Stimulated activated CD4-positive, alpha-beta T cell treated with anti-CD3 and anti-CD28 coated beads, Interleukin-12 subunit alpha, Interleukin-12 subunit beta, amount 100 ng/mL, for 4 hours (primary cell): ENCODE measurements at places on chromosomes 1 and 21.

DNA sequence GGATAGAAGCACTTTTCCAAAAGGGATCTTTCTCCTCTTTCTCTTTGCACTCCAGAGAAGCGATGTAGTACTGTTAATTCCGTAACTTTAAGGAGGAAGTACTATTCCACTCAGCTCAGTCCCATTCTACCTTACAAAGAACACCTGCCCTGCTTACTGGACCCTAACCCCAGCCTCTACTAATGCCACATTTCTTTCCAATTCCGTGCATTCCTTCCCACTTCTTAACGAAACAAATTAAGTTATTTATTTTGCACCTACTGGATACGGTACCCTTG lies 511 bp downstream of the NDC1 start:
- no peak for DNase-seq

- no peak for DNase-seq
Measured at GRCh38 chr1:61623852-61624251, 101.1 kb downstream of the TM2D1 start.

GRCh38 chr1:184212649-184213314 lies 161.3 kb downstream of the TSEN15 start:
- no peak for DNase-seq

DNA sequence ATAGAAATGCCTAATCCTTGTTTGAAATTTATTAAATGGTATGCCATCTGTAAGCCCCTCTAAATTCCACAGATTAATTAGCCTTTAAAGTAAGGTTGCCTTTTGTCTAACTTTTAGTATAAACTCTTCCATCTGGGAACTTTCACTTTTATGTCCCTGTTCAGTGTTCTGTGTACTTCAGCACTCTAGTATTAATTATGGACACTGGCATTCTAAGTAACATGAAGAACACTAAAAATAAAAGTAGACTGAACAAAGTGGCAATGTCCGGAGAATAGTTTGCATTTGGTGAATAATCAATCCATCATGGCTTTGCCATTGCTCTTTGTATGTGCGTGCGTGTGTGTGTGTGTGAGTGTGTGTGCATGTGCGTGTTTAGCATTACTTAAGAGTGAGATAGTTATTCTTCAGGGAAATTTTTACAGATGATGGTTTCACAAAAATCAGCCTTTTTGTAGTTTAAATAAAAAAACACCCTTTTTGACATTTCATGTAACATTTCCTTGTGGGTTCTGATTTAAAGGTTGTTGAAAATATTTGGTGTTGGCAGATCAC lies 51.1 kb downstream of the ATF6 start:
- no peak for DNase-seq
